ENCODE measurements at places on chromosomes 7 and 10.

GRCh38 chr7:1232103-1232466 lies 587 bp upstream of the UNCX start:
- no peak for DNase-seq

DNA sequence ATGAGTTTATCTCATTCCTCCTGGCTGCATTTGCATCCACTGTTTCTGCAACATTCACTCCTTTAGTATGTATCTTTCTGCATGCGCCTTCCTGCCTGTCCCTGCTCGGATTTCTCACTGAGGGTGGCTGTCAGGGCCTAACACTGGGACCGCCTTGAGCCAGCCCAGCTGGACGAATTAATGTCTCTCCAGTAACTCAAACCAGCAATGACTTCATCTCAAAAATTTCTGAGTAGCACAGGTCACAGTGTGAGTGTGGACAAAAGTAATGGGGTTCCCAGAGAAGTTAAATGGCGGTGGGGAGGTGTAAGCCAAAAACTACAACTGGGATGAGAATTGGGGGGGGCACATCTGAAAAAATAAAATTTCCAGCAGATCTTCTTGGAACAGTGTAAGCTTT lies 444.0 kb upstream of the MGMT start:
- no peak for DNase-seq

- no peak for DNase-seq
These were observed 49.6 kb downstream of the CYCS start for GRCh38 chr7:25075459-25075858.

GRCh38 chr10:101625821-101626412 lies 37.8 kb downstream of the DPCD start:
- DNase-seq, result no peak

DNA sequence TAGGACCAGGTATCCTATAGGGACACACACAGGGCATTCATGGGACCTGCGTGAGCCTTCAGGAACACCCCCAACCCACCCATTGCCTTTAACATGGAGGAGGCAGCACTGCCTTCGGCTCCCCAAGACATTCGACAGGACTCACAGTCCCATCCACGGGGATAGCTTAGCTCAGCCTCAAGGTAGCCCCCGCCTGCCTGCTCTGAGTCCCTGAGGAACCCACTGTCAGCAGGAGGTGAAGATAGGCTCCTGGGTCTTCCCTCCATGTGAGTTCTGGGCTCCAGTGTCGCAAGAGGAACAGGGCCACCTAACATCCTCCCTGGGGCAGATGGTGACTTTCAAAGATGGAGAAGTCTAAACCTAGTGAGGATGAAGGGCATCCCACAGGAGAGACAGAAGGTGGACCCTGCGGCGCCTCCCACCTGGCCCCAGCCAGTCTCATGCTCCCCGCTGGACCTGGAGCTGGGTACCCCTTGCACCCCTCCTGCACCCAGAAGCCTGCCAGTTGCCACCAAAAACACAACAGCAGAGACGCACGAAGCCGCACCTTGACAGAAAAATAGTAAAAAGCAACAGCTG lies 4.9 kb upstream of the ADIRF start:
- no peak for DNase-seq

- DNase-seq, result no peak
These were observed 4.8 kb downstream of the LAMB1 start for GRCh38 chr7:107998150-107998549.

- no peak for DNase-seq
These were observed 4.0 kb downstream of the VENTX start for GRCh38 chr10:133241501-133242205.

GRCh38 chr7:45919993-45920459 lies 1.0 kb downstream of the IGFBP3 start:
- no peak for DNase-seq

DNA sequence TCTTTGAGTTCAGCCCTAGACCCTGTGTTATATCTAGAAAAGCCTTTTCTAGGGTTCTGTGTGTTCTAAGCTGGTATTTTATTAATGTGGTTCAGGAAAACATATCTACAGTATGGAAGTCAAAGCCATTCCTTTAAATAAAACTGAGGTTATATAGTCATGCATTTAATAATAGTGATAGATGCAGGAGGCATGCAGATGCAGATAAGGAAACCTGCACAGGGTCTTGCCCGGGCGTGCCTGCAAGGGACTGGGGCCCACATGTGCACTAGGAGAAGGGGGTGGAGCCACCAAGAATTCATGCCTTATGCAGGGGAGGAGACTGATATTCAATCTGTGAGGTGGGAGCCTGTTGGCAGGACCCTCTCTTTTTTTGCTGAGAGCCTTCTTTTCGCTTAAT lies 171.5 kb downstream of the PRPF18 start:
- DNase-seq, result peak; percentile 41

- DNase-seq, result peak; percentile 45
These were observed 70.1 kb upstream of the PLPP4 start for GRCh38 chr10:120386896-120387295.

DNA sequence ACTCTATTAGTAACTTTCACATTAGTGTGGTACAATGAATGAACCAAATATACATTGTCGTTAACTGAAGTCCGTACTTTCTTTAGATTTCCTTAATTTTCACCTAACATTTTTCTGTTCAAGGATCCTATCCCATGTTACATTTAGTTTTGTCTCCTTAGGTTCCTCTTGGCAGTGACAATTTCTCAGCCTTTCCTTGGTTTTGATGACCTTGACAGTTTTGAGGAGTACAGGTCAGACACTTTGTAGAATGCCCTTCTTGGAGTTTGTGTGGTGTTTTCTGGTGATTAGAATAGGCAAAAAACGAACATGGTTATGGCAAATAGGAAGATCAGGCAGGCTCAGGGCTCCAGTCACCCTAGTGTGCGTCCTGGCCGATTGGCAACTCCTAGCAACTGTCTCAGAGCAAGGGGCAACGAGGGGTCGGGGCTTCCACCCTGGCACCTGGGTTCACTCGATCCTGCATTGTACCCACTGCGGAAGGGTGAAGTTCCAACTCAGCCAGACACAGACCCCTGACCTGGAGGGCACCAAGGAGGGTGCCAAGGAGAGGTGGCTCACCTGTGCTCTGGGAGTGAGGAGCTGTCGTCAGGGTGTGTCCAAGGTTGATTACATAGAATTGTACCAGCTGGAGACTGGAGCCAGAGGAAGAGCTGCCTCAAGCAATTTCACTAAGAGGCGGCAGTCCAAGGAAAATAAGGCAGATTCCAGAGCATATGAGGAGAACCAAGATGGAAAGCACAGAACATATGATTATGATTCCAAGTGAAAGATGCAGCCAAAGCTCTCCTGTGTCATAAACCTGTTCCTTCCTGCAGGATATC lies 37.5 kb downstream of the PAPSS2 start:
- no peak for DNase-seq

DNA sequence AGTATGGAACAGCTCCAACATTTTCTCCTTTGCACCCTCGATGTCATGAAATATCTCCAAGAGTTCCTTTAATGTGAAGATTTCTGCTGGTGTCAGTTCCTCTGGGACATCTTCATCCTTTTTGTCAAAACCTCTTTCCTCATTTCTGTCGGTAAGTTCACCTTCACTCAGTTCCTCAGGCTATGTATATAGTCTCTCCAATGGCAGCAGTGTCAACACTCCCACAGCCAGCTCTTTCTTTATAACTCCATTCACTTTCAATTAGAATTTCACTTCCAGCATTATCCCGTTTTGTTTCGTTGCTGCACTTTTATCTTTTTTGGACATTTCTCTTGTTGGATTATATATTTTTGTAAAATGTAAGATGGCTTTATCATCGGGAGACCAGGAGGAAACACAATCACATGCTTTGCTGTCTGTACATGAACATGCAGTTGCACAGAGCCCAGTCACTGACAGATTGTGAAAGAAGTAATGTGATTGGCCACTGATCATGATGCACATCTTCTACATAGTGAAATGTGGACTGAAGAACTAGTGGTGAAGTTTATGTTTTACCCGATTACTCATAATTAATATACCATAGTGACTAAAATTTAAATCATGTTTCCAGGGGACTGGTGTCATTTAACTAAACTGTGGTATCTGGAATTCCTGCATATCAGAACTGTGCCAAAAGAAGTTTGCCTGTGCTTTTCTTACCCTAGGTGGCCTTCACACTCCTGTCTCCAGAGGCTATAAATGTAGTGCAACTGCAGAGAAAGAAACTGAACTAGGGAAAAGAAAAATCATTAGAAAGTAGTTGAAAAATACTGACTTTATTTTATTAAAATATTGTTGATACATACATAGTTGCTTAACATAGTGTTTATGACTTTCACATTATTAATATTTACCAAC lies 289.6 kb downstream of the PPP1R3A start:
- no peak for DNase-seq

GRCh38 chr7:92762851-92763250 lies 73.5 kb downstream of the CDK6 start:
- no peak for DNase-seq

- DNase-seq, result peak; percentile 53
These were observed 826.0 kb downstream of the SORCS1 start for GRCh38 chr10:106338486-106338885.

- DNase-seq, result no peak
These were observed 445.3 kb upstream of the LRRN3 start for GRCh38 chr7:110645616-110646015.

GRCh38 chr7:5572439-5572838 lies 148.8 kb upstream of the TNRC18 start:
- DNase-seq, result no peak

- DNase-seq, result no peak
These were observed 208.7 kb upstream of the PHYHIPL start for GRCh38 chr10:58967551-58968388.

- DNase-seq, result no peak
These were observed 88.3 kb downstream of the NRCAM start for GRCh38 chr7:108367946-108368345.

DNA sequence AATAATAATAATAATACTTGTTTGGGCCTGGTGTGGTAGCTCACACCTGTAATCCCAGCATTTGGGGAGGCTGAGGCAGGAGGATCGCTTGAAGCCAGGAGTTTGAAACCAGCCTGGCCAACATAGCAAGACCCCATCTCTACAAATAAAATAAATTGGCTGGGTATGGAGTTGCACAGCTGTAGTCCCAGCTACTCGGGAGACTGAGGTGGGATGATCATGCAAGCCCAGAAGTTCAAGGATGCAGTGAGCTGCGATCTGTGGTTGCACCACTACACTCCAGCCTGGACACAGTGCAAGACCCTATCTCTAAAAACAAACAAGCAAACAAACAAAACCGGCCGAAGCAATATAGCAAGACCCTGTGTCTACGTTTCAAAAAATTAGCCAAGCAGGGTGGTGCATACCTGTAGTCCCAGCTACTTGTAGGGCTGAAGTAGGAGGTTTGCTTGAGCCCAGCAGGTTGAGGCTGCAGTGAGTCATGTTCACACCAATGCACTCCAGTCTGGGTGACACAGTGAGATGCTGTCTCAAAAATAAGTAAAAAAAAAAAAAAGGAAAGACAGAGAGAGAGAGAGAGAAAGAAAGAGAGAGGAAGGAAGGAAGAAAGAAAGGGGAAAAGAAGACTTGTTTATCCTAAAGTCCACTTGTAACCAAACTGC lies 85.6 kb upstream of the KDM7A start:
- no peak for DNase-seq

GRCh38 chr7:101636822-101637623 lies 7.9 kb upstream of the MYL10 start:
- no peak for DNase-seq

DNA sequence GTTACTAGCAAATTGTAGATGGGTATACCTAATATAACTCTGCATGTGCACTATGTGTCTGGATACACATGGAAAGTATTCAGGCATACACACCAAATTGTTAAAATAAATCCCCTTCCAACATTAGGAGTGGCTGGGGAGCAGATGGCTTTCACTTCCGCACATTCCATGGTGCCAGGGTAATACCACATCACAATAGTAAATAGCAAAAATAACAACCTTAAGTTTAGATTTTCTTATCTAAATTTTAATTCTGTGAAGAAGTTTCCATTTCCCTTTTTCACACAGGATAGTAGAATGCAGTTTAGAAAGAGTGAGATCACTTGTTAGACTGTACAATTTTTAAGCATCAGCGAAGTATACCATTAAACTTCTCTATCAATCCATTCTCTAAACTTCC lies 5.8 kb upstream of the ALOX5 start:
- no peak for DNase-seq

GRCh38 chr10:48456808-48457761 lies 147.8 kb downstream of the ARHGAP22 start:
- no peak for DNase-seq

DNA sequence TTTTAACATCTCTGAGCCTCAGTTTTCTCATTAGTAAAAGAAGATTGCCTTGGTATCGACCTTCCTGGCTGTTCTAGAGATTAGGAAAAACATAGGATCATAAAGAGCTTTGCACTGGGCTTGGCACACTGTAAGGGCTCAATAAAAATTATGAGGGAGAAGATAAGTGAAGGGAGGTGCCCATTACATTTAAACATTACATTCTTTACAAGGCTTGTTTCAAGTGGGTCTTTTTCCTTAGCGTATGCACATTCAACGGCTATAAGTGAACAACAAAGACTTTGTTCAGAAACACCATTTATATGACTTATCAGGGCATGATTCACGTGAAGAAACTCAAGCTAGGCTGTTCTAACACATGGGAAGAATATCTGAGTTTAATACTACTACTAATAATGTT lies 351.9 kb upstream of the NPVF start:
- no peak for DNase-seq

DNA sequence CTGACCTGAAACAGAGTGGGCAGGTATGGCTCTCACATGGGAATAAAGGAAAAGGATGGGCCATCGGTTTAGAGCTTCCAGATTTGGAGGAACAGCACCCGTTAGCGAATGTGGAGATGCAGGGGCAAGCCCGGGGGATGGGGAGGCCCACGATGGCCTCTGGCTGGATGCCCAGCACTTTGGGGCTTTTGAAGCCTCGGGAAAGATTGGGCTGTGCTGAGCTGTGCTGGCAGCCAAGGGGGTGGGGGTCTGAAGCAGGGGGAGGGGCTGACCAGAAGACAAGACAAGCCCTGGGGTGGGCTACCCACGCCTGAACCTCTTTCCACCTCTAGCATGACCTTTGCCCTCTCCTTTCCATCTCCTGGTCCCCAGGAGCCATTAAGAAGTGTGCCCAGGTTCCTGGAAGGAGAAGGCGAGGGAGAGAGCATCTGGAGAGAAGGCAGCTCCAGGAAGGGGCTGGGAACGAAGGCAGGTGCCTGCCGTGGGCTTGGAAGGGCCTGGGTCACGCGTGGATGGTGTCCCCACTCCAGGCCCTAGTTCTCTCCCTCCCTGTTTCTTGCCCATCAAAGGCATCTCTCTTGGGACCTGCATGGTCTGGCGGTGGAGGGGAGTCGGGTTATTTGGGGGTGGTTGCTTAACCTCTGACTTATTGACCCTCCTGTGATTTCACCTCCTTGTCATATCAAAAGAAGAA lies 39.7 kb downstream of the JAKMIP3 start:
- DNase-seq, result no peak

GRCh38 chr10:114822444-114823076 lies 980 bp downstream of the FHIP2A start:
- DNase-seq, result peak; percentile 76

- no peak for DNase-seq
These were observed 192.5 kb upstream of the SORCS1 start for GRCh38 chr10:107357033-107357432.

DNA sequence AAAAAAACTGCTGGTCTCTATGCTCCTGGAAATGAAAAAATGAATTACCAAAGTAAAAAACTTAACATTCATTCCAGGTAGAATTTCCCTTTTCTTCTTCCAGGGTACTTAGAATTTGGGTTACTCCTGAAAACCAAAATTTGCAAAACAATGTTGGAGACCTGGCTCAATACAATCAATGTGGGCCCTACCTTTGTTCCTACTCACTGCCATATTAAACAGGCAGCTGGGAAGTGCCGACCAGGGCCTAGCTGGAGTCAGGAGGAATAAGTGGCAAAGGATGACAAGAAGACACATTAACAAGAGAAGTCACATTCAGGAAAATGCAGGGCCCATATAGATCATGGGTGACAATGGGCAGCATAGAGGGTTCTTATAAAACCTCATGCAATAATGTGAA lies 6.4 kb upstream of the AGK start:
- DNase-seq, result no peak
